Uterine smooth muscle cell (primary cell): ENCODE measurements at places on chromosomes 1 and 21. TPM values are rescaled to one million over a fixed set of nuclear protein-coding genes. Genes with fewer than 3 reads are reported as not detected.

TINAGL1 gene
- 3.4 and 28.4 TPM in 2 replicates for total RNA-seq

MROH9 gene
- total RNA-seq: under 0.01 TPM in 1 of 2 replicates, not detected in the other

DOCK7 gene
- total RNA-seq: 149 and 185 TPM in 2 replicates

METTL25B gene
- total RNA-seq: 6.6 and 12.0 TPM in 2 replicates

CD84 gene
- total RNA-seq: not detected in 2 replicates

WARS2 gene
- 17.3 and 18.2 TPM in 2 replicates for total RNA-seq

CXADR gene
- 5.1 and 5.3 TPM in 2 replicates for total RNA-seq

NBPF10 gene
- 3.4 and 5.4 TPM in 2 replicates for total RNA-seq

CD101 gene
- under 0.01 TPM in 2 replicates for total RNA-seq

CD1C gene
- 0.12 TPM in 1 of 2 replicates, not detected in the other for total RNA-seq

KLHL12 gene
- total RNA-seq: 43.8 and 47.1 TPM in 2 replicates

TMPRSS2 gene
- under 0.01 TPM in 1 of 2 replicates, not detected in the other for total RNA-seq

SLAMF7 gene
- under 0.01 TPM in 1 of 2 replicates, not detected in the other for total RNA-seq

KCNK2 gene
- total RNA-seq: 15.9 and 18.6 TPM in 2 replicates

HPDL gene
- total RNA-seq: 0.62 and 3.0 TPM in 2 replicates

RGS16 gene
- total RNA-seq: 0.22 and 1.00 TPM in 2 replicates

TPTE gene
- not detected in 2 replicates for total RNA-seq

BTG3 gene
- total RNA-seq: 46.1 and 58.3 TPM in 2 replicates

TNFRSF1B gene
- 8.2 and 18.3 TPM in 2 replicates for total RNA-seq

NSL1 gene
- total RNA-seq: 18.6 and 34.2 TPM in 2 replicates

ARHGAP30 gene
- total RNA-seq: not detected in 2 replicates

BLACAT1 gene
- total RNA-seq: under 0.01 and 0.22 TPM in 2 replicates

LHX4 gene
- total RNA-seq: under 0.01 and 0.12 TPM in 2 replicates

MYOC gene
- 0.11 and 0.25 TPM in 2 replicates for total RNA-seq

ADAMTS1 gene
- total RNA-seq: 144 and 170 TPM in 2 replicates

PPP1R12B gene
- total RNA-seq: 16.9 and 23.0 TPM in 2 replicates

MCOLN2 gene
- total RNA-seq: 2.5 and 2.7 TPM in 2 replicates

TMCC2 gene
- 3.2 and 4.7 TPM in 2 replicates for total RNA-seq

TAS1R3 gene
- 0.11 and 0.12 TPM in 2 replicates for total RNA-seq

ASAP3 gene
- total RNA-seq: 23.6 and 50.6 TPM in 2 replicates

DNAJB4 gene
- 37.6 and 40.8 TPM in 2 replicates for total RNA-seq

ACBD6 gene
- total RNA-seq: 76.0 and 84.8 TPM in 2 replicates

GPR61 gene
- total RNA-seq: 0.11 and 0.25 TPM in 2 replicates

JTB gene
- total RNA-seq: 88.4 and 123 TPM in 2 replicates

ASPM gene
- total RNA-seq: 25.4 and 108 TPM in 2 replicates
